ENCODE measurements at places on chromosomes 4 and X.

- H3K4me3 ChIP-seq: no peak overlapping the region
- H3K27me3 ChIP-seq: no peaks in the 10 kb centered on the region
- peaks cover 10% of the 10 kb centered on the region for H3K4me1 ChIP-seq
- no peak overlapping the region for H3K27ac ChIP-seq
Measured at GRCh38 chr4:2292646-2293108, 30.8 kb upstream of the MXD4 start.

- H3K27me3 ChIP-seq: no peaks in the 10 kb centered on the region
- H3K4me1 ChIP-seq: peaks cover 8% of the 10 kb centered on the region
- no peak overlapping the region for H3K4me3 ChIP-seq
- peaks cover 4% of the 10 kb centered on the region for H3K36me3 ChIP-seq
Measured at GRCh38 chr4:150816491-150816890, 198.6 kb downstream of the LRBA start.

GRCh38 chr4:99827454-99827853 lies 10.8 kb downstream of the DAPP1 start:
- no peak overlapping the region for H3K27ac ChIP-seq
- no peak for DNase-seq
- H3K4me3 ChIP-seq: no peak overlapping the region
- no peaks in the 10 kb centered on the region for H3K36me3 ChIP-seq

DNA sequence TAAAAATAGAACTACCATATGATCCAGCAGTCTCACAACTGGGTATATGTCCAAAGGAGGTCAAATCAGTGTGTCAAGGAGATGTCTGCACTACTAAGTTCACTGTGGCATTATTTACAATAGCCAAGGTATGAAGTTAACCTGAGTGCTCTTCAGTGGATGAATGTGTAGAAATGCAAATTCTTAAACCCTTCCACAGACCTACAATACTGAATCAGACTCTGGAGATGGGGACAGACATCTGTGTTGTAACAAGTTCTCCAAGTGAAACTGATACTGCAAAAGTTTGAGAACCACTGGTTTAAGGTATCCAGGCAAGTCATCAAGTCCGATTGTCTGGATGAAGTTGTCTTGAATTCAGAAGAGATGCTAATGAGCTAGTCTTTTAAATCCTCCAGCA lies 38.5 kb downstream of the SMAD1 start:
- H3K4me1 ChIP-seq: peaks cover 9% of the 10 kb centered on the region
- no peaks in the 10 kb centered on the region for H3K27me3 ChIP-seq
- no peaks in the 10 kb centered on the region for H3K36me3 ChIP-seq
- no peak overlapping the region for H3K27ac ChIP-seq
- no peak for DNase-seq
